ENCODE measurements at places on chromosomes 1 and 21.

DNA sequence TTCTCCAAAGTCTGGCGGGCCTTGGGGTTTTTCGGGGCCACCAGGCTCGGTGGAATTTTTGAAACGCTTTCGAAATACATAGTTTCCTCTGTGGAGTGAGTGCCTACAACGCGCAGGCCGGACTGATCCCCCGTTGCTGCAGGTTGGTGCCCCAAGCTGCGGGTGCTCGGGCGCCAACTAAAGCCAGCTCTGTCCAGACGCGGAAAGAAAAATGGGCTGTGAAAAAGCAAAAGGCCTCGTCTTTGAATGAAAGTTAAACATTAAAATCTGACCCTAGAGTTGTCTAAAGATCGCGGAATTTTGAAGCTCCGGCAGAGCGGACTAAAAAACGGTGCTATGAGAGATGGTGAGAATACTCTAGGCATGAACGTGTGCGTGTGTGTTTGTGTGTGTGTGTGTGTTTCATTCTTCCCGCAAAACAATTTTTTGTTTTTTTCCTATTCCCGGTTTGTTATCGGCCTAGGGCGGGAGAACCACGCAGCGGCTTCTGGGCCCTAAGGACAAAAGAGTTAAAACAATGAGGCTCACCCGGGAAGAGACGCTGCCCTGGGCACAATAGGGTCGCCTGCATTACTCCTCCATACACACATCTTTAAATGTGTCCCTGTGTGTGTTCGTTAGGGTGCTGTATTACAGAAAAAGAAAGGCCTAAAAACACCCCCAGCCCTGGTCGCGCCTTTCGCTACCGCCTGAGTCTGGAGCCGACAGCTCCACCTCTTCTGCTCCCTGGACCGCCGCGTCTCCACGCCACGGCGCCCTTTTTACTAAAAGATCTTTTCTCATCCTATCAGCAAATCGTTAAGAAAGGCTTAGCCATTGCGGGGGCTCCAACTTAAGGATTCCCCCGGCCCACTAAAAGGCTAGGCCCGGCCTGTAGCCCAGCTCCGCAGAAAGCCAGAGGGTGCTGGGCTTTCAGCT is 3.2 kb downstream of the TBX15 start:
- DNase-seq: no peak

GRCh38 chr1:106699433-106699832 is 357.0 kb upstream of the PRMT6 start:
- no peak for DNase-seq

- DNase-seq: no peak
Measured at GRCh38 chr1:36732015-36732356, 249.3 kb upstream of the CSF3R start.

DNA sequence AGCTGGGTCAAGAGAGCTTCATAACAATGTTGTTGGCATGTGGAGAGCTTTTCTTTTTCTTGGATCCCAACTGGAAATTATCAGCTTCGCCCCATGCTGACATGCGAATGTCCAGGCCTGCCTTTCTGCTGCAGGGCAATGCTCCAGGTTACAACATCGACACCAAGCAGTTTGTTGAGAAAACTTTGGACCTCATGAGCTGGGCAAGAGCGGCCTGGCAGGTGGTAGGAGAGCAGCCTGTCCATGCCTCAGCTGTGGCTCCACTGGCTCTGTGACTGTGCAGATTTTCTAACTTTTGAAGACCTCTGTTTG is 41.4 kb downstream of the MTARC1 start:
- DNase-seq: no peak

GRCh38 chr1:1101503-1101902 is 14.4 kb downstream of the C1orf159 start:
- no peak for DNase-seq

DNA sequence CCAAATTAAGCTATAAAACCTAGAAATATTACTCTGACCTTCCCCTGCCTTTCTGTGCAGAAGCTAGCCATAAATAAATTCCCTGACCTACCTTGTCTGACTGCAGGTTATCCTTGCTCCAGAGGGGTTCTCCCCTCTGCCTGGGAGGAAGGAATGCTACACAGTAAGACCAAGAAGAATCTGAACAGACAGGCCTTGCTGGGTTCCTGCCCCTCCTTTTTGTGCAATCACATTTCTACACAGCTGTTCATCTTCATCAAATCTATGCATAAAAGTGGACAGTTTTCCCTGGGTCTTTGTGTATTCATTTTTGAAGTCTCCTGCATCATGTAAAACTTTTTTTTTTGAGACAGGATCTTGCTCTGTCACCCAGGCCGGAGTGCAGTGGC is 50.6 kb downstream of the DNTTIP2 start:
- no peak for DNase-seq

DNA sequence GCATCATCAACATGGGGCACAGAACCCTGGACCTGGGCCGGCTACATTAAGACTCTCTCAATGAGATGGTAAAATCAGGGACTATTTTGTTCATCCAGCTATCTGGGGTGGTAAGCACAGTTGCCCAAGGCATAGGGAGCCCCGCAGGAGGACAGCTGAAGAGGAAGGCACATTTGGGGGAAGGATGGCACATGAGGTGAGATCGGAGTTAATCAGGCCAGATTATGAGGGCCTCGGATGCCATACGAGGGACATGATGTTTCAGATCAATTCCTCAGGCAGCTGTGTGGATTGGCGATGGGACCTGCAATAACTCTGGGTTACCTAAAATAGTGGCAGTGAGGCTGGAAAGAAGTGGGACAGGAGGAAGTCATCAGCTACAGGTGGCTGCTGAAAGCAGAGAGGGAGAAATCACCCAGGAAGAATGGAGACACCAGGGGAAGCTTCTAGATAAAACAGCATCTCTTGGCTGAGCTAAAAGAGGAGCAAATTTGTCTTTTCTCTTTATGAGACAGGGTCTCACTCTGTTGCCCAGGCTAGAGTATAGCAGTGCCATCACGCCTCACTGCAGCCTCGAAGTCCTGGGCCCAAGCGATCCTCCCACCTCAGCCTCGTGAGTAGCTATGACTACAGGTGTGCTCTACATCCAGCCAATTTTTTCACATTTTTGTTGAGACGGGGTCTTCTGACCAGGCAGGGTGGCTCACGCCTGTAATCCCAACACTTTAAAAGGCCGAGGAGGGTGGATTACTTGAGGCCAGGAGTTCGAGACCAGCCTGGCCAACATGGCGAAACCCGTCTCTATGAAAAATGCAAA is 21.1 kb downstream of the TOMM20 start:
- DNase-seq: no peak

DNA sequence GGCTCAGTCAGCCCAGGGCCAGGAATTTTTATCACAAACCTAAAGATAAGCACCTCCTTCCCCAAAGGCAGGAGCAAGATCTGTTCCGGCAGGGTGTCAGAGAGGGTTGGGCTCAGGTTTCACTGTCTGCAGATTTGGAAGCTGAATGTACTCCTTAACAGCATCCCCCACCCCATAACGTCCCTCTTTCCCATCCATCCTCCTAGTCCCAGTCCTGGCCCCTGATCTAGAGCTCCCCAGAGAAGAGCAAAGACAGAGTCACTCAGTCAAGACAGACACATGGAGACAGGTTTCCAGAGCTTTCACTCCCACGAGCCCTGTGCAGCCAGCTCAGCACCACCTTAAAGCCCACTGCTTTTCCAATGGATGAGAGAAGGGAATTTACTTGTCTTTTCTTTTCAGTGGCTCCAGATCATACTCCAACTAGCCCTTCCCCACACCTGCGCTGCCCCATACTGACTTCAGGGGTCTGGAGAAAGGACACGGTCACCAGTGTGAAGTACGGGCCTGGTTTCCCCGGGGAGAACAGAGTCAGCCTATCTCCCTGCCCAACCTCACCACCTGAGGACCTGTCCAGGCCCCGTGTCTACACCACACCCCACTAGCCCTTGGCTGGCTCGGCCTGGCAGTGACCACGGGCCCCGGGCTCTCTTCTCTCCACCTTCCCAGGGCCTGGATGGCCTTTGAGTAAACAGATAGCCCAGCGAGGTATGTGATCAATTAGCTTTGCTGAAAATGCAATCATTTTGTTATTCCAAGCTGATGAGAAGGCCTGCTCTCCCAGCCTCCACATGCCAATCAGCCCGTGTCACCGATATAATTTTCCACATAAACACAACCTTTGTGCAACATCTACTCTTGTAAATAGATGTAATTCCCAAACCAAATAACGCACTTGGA is 249.1 kb downstream of the FOXD2 start:
- no peak for DNase-seq

DNA sequence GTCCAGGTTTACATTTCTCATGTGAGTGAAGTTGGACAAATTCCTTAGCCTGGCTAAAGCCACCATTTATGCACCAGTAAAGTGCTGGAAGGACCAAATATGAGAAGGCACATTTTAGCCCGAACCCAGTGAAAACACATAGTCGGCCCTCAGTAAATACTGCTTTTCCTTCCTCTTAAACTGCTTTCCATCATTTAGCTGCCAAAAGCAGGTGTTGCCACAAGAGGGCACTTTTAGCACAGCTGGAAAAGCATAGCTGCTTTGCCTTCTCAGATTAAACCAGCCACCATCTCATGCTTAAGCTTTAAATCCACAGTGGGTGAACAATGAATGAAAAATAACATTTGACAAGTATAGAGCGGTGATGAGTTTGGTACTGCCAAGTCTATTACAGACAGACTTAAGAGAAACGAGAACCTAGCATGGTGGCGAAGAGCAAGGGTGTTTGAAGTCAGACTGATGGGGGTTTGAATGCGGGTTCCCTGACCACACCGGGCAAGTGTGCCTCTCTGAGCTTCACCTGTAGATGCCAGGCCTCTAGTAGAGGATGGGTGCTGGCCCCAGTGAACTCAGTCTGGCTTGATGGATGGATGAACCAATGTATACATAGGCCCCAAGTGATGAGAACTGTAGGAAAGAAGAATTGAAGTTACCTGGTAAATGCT is 57.8 kb downstream of the SLC35D1 start:
- DNase-seq: no peak

Measured in cerebellar nuclear complex (tissue), 1 donor.